ENCODE measurements at places on chromosomes 2 and 18.

GRCh38 chr2:207662203-207662602 lies 37.0 kb upstream of the METTL21A start:
- DNase-seq, result no peak

GRCh38 chr2:26974352-26974751 lies 3.9 kb downstream of the MAPRE3 start:
- no peak for DNase-seq

GRCh38 chr2:11910971-11911370 lies 164.5 kb downstream of the LPIN1 start:
- DNase-seq, result no peak

- no peak for DNase-seq
Observed at GRCh38 chr2:12442476-12442847, 274.3 kb upstream of the TRIB2 start.

GRCh38 chr2:54728669-54729120 lies 5.2 kb downstream of the EML6 start:
- DNase-seq, result peak; percentile 92

DNA sequence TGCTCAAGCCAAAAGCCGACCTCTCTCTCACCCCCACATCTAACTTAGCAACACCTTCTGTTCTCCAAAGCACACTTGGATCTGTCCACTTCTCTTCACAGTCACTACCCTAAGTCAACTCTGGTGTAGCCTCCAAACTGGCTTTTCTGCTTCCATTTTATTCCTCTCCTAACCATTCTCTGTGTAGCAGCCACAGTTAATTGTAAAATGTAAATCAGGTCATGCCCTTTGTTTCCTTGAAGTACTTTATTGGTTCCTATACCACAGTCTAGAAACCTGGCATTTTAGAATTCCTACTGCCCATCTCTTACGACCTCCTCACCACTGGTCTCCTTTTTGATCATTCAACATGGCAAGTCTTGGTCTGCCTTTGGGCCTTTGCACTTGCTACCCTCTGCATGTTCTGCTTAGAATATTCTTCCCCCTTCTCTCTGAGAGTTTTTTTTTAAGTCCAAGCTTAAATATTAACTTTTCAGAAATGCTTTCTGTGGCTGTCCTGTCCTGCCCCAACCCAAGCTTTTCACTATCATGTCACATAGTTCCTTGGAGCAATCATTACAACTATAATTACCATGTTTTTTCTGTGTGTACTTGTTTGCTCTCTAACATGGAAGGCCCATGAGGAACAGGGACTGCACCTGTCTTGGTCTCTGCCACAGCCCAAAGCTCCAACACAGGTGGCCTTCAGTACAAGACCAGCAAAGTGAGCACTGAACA lies 42.9 kb downstream of the PLA2R1 start:
- no peak for DNase-seq

- no peak for DNase-seq
Observed at GRCh38 chr2:122412360-122412759, 656.9 kb downstream of the TSN start.

DNA sequence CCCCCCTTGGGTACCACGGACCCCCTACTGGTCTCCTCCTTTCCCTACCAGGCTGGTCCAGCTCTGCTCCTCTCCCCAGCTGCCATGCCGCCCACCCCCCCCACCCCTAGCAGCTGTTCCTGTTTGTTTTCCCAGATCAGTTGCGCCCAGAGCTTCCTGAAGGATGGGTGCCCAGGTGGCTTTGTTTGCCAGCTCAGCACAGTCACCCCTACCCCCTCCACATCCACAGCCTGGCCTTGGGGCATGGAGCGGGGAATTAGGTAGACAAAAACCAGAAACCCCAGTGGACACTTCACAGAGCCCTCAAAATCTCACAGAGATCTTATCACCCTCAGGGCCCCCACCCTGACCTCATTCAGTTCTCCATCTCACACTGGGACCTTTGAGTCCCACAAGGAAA lies 3.7 kb upstream of the CRYBA2 start:
- no peak for DNase-seq

GRCh38 chr2:48851161-48851560 lies 95.6 kb upstream of the LHCGR start:
- no peak for DNase-seq

DNA sequence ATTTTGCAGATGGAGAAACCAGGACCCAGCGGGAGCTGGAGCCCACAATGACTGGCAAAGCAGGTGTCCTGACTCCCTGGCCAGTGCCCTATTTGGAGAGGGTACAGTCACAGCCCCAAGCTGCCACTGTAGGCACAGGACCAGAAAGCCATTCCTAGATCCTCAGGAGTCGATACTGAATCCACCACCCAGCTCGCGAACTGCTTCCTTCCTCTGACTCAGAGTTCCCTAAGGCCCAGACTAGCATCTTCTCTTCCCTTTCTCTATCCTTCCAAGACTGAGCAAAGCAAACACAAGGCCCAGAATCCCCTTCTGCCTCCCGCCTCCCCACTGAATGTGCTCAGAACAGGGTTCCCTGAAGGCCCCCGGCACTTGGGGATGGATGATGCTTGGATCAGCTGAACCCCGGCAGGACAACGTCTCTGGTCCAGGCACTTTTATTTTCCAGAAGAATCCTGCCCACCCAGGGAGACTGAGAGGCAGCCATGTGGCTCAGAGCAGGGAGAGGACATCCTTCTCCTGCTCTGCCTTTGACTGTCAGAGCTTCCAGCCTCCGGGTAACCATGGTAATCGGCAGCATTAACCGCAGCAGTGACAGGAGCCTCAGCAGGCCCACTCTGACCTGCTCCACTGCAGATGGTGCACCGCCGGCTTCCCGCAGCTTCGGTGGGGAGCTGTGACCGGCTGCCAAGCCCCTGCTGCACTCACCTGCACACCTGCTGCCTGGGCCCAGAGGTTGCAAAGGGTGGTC lies 34.8 kb upstream of the KLHL29 start:
- DNase-seq, result no peak
